ENCODE measurements at places on chromosomes 2 and 18.

- DNase-seq, result no peak
These were observed 40.6 kb upstream of the MAP2 start for GRCh38 chr2:209383212-209383611.

- DNase-seq, result no peak
These were observed 142.1 kb downstream of the FAM124B start for GRCh38 chr2:224259831-224260230.

DNA sequence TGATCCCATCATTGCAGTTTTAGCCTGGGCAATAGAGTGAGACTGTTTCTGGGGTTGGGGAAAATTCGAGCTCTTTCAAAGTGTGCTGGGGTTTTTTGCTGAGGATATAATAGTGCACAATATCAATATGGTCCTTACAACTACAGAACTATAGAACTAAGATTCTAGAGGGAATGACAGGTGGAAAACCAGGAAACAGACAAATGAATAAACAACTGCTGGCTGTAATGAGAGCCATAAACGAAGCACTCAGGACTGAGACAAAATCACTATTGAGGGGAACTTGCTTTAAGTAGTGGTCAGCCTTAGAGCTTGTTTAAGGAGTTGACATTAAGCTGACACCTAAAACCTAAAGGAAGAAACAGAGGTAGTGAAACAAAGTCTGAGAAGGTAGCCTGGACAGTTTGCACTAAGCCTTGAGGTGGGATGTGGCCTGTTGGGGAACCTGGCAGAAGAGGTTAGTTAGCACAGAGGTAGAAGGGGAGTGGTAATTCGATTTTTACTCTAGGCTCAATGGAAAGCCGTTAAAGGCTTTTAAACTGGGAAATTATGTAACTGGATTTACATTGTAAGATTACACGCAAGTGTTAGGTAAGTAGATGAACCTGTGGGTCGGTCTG, 33.8 kb downstream of the LCLAT1 start:
- no peak for DNase-seq

DNA sequence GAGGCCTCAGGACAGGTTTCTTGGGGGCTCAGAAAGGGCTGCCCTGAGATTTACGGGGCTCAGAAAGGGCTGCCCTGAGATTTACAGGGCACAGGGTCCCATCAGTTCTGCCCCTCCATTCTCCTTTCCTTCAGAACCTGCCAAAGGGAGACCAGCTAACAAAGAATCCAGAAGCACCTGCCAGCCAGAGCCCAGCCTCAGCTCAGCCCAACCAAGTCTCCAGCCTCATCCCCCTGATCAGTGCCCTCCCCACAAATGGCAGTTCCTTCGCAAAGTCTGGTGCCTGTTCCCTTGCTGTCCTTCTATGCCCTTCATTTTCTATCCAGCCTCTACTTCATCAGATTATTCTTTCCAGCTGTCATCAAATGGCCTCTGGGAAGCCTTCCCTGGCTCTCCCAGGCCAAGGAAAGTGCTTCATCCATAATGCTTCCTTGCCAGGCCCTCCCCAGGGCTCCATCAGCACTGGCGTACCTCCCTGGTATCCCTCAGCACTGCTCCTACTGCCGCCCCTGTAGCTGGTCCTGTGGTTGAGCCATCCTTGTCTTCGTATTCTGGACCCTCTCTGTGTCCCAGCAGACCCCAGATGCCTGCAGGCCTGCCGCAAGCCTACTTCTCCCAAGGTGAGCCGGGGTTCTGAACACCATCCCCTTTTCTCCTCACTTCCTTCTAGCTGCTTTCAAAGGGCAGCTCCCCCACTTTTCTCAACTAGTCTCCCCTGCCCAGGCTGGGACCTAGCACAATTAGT, 96.2 kb upstream of the EPAS1 start:
- DNase-seq, result no peak

GRCh38 chr2:30267161-30267975, 36.0 kb downstream of the LBH start:
- DNase-seq, result peak; percentile 64

- DNase-seq, result no peak
These were observed 492.3 kb downstream of the ZEB2 start for GRCh38 chr2:144027593-144027992.

GRCh38 chr18:59200787-59201186, 19.2 kb upstream of the GRP start:
- DNase-seq, result no peak
